Breast epithelium (tissue), 4 donors: ENCODE measurements at places on chromosomes 3 and 15.

GRCh38 chr3:123008840-123009239 is 18.7 kb downstream of the SEMA5B start:
- DNase-seq = no peak

DNA sequence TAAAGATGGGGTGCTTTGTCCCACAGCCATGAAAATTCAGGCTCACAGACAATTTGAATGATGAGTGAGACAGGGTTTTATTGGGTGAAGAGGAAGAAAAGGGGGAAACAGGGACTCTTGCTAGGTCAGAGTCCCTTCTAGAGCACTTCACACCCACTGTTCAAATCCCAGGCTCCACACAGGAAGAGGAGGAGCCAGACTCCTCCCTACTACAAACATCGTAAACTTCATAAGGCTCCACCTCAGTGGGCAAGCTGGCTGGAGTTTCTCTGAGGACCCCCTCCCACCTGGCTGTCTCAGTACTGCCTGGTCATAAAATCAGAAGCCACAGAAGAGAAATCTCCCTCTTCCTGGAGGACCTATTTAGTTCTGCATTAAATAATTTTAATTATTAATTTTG is 80.3 kb upstream of the KCNMB2 start:
- no peak for DNase-seq

- no peak for DNase-seq
These were observed 180.7 kb downstream of the KLHL25 start for GRCh38 chr15:85614059-85614458.

GRCh38 chr3:77468626-77469020 is 428.7 kb downstream of the ROBO2 start:
- no peak for DNase-seq

GRCh38 chr3:9745521-9745920 is 4.2 kb upstream of the OGG1 start:
- no peak for DNase-seq

DNA sequence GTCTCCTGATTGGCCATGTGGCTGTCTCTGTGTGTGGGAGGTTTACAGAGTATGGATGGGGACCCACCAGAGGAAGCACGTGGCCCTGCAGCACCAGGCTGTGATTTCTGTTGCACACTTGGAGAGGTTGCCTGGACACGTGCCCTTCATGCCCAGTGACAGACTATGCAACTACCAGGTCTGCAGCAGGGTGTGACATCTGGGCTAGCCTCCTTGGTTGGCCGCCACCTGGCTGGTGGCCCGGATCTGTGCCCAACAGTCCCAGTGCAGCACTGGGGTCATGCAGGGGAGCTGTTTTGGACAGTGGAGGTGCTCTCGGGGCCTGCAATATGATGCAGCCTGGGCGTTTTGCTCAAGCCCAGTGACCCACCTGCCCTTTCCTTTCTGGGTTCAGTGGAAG is 212.5 kb downstream of the UBE3A start:
- DNase-seq = no peak

DNA sequence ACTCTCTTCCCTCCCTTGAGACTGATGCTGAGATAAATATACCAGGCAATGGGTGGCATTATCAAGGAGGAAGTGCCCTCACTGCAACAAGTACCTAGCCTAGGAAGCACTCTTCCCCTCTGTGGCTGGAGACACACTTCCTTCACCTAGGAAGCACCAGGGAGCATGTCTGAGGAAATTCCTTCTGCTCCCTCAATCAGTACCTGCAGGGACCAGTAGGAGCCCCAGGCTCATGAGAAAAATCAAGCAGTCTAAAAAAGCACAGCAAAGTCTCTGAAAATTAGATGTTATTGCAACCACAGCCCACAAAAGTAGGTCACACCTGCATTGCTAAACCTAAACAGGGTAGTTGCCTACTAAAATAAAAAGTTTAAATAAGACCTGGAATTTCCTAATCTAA is 78.2 kb upstream of the TRPM1 start:
- no peak for DNase-seq

- DNase-seq = no peak
These were observed 75.2 kb downstream of the CHSY1 start for GRCh38 chr15:101176625-101177024.
